ENCODE measurements at places on chromosomes 5 and 9.
A peak's percentile ranks its signal among the peaks of the same experiment; 100 is the strongest.

- DNase-seq, result no peak
These were observed 217.2 kb upstream of the WWC1 start for GRCh38 chr5:168073991-168074800.

GRCh38 chr9:38205279-38205678 is 136.3 kb upstream of the SHB start:
- no peak for DNase-seq

DNA sequence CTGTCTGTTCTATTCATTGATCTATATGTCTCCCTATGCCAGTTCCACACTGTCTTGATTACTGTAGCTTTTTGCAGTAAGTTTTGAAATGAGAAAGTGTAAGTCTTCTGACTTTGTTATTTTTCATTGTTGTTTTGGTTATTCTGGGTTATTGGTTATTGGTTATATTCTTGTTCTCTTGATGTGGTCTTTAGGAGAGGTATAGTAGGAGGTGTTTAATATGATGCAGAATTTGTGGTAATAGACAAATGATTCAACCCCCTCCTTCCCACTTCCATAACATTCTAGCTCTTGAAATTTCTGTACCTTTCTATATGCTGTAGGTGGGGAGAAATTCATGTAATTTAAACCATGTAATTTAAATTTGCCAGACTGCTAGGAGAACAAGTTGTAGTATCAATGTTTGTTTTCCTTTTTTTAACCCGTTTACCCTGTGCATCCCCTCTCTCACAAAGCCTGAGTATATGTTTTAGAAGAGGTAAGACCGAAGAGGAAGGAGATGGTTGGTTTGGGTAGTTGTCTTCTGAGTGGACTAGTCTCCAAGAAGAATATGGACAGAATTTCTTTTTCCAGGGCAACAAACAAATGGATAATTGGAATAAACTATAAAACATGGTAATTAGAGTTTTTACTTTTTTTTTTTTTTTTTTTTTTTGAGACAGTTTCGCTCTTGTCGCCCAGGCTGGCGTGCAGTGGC is 19.2 kb downstream of the ANKHD1 start:
- no peak for DNase-seq

DNA sequence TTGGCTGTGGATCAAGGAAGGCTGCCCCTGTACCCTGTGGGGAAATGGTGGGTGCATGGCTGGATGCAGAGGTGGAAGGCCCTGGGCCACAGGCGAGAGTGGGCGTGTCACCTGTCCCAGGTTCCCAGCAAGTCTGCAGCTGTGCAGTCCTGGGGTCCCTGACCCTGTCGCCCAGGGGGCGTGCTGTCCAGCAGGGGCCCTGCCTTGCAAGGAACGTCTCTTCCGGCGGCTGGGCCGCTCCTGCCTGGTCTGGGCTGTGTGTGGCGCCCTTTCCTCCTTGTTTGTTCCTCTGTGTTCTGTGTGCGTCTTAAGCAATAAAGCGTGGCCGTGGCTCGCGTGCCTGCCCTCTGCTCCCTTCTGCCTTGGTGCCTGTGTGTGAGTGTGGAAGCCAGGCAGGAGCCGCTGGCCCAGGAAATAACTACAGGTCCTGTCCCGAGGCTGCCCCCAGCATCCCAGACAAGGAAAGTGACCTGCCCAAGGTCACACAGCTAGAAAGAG is 8.4 kb downstream of the SLC2A6 start:
- DNase-seq, result no peak

DNA sequence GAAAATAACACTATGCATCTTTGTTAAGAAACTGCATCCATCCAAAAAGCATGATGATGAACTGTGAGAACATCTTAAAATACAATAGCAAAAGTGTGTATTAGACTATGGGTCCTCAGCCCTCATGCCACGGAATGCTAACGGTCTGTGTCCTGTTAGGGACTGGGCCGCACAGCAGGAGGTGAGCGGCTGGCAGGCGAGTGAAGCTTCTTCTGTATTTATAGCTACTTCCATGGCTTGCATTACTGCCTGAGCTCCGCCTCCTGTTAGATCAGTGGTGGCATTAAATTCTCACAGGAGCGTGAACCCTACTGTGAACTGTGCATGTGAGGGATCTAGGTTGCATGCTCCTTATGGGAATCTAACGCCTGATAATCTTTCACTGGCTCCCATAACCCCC is 129.8 kb downstream of the NXNL2 start:
- DNase-seq, result no peak

DNA sequence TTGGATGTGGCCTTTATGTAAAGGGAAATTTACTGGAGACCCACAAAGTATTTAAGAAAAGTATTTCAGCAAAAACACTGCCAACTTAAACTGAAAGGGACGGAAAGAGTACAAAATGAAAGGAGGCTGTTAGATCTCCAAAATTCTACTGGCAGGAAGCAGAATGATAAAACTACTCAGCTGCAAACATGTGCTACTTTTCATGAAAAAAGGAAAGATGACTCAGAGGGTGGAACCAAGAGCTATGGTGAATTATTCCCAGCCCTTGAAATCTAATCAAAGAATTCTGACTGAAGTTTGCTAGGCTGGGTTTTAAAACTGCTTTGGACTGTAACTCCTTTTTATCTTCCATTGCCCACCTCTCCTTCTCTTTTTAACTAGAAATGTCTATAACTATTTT is 58.6 kb upstream of the ZBED3 start:
- DNase-seq, result no peak

GRCh38 chr9:110750272-110750671 is 81.7 kb downstream of the MUSK start:
- DNase-seq, result no peak

GRCh38 chr9:7028591-7028990 is 270.8 kb downstream of the KDM4C start:
- DNase-seq, result no peak

DNA sequence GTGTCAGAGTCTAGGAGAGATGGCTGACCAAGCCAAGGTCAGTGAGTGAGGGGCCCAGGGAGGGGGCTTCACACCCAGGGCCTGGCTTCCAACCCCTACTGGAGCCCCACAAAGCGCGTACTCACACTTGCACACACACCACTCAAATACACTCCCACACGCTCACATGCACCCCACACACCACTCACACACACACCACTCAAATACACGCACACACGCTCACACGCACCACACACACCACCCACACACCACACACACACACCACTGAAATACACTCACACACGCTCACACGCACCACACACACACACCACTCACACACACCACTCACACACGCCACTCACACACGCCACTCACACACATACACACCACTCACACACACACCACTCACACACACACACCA is 5.7 kb upstream of the ASB6 start:
- DNase-seq, result no peak

GRCh38 chr5:10124287-10124686 is 125.4 kb downstream of the ATPSCKMT start:
- no peak for DNase-seq

GRCh38 chr9:134317790-134318414 is 8.4 kb upstream of the RXRA start:
- DNase-seq, result no peak

- no peak for DNase-seq
These were observed 464.3 kb downstream of the GADD45G start for GRCh38 chr9:90069085-90069484.

DNA sequence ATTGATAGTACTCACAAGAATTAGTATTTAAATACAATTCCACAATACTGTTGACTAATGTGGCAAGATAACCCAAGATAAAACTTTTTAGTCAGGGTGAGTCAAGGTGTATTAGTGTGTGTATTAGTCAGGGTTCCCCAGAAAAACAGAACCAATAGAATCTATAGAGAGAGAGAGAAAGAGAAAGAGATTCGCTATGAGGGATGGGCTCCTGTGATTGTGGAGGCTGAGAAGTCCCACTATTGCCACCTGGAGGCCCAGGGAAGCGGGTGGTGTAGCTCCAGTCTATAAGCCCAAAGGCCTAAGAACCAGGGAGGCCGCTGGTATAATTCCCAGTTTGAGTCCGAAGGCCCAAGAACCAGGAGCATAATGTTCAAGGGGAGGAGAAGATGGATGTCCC is 10.0 kb upstream of the SHISAL2B start:
- DNase-seq, result no peak

DNA sequence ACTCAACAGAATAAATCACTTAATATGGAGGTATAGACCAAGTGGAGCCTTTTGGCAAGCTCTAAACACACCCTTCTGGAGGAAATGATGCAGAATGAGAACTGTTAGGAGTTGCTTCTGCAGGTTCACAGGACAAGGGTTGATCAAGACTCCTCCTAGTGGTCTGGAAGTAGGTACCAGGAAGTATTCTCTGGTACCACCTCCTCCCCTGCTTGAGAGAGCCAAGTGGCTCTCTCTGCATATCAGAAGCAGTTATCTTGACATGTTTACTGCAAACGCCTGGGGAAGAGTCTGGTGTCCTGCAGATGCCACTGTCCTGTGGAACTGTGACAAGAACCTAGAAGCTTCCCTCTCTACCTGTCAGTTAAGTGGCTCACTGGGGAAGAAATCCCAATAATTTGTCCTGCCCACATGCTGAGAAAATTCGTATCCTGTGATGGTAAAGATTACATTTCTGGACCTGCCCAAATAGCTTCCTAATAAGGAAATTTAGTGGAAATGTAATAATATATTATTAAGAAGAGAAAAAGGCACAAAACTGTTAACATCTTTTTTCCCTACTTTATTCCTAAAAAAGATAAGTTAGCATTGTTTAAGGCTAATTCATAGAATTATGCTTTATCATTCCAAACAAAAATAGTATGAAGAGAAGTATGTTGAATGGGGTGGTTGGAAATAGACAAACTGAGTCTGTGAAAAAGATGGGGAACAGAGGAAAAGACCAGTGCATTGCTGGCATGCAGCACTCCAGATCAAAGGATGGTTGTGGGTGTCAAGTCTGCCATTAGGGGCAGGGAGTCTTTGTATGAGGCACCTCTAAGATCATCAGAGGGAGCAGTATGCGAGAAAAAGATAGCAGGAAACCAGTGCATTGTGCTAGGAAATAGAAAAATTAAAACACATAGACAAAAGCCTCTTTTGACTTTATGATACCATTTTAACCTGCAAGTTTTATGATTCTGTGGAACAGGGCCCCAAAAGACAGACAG is 118.8 kb downstream of the CDC42SE2 start:
- DNase-seq, result peak; percentile 59

DNA sequence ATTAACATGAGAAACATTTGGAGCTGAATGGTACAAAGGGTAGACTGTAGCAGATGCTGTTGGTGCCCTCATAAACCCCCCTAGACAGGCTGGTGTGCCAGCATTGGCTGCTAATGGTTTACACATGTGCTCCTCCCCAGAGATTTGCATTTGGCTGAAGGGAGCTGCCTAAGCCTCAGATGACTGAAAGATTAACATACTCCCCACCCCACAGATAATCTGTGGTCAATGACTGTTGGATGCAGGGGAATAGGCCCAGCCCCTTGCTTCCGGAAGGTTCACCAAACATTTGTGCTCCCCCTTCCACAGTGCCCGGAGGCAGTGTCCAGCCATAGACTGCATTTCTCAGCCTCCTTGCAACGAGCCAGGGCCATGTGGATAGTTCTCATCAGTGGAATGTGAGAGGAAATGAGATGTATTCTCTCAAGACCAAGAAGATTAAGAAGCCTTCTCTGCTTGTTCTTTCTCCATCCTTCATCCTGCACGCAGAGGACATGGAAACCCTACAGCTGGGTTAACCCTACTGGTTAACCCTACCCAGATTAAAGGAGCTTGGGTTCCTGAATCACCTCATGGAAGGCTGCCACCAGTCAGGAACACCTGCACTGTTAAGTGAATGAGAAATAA is 79.6 kb downstream of the PHAX start:
- DNase-seq, result no peak

DNA sequence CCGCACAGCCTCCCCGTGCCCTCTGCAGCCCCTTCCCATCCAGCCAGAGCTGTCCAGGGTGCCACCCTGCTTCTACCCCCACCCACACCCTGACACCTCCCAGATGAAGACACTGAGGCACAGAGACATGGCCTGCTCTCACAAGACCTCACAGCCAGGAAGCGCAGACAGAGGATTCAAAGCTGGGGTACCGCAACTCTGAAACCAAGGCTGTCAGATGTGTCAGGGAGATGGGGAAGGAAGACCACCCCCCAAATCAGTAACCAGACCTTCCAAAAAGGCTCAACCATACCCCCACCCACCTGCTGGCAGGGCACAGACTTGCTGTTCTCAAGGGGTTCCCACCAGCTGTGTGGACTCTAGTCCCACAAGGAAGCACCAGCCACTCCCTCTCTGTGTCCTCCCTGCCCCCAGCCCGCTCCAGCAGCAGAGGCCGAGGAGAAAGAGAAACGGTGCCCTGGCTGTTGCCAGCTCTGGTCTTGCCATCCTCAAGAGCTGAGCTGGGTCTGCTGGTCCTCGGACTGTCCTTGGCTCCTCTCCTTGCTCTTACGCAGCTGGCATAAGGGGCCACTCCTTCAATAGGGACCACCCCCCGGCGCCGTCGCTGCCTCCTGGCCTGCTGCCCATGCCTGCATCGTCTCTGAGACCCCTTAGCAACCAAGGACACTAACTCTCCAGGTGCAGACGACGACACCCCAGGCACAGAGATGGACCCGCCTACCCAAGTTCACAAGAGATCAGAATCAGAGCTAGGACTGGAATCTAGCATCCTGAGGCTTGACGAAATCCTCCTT is 699 bp downstream of the AKNA start:
- DNase-seq, result no peak

- DNase-seq, result no peak
These were observed 9.2 kb upstream of the TERT start for GRCh38 chr5:1304033-1304432.

GRCh38 chr5:141680178-141680577 is 1.9 kb downstream of the ARAP3 start:
- no peak for DNase-seq

GRCh38 chr9:117245175-117245829 is 169.6 kb downstream of the ASTN2 start:
- DNase-seq, result no peak

DNA sequence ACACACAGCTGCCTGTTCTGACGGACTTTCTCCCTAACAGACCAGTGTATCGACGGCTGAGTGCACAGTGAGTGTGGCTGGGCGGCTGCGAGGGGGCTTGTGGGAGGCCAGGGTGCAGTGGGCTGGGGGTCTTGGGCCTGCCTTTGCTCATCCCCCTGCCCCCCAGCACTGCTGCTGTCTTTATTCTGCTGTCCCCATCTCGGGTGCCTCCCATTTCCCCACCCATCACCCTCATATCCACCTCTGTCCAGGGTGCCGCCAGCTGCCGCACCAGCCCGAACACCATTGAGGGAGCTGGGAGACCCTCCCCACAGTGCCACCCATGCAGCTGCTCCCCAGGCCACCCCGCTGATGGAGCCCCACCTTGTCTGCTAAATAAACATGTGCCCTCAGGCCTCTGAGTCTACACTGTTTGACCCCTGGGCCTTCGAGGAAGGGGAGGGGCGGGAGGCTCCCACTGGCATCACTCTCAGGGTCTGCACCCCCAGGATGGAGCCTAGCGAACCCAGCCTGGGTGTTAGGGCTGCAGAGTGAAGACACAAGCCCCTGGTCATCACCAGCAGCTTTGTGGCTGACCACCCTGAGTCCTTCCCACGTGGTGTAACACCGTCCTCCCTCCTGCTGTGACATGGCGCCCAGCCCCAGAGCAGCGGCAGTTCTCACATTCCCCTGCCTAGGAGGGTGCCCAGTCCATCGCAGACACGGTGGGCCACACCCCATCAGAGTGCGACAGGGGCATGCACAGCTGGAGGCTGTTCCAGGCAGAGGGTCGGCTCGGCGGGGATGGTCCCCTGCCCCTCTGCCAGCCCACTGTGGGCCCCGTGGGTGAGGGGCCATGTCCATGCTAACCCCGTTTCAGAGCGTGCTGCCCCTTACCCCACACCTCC is 4.0 kb downstream of the LCN2 start:
- no peak for DNase-seq

GRCh38 chr5:120586646-120587045 is 122.5 kb downstream of the PRR16 start:
- DNase-seq, result no peak

All from T-helper 2 cell treated with Interferon-gamma antibody and Interleukin-4, amounts not matched to agents 5 μg/mL and 100 μg/mL, for 36 hours (primary cell).